ENCODE measurements at places on chromosomes 1 and 21. TPM values are rescaled to one million over a fixed set of nuclear protein-coding genes. Genes with fewer than 3 reads are reported as not detected.

LAMB3 gene
- total RNA-seq, result 3.3 TPM

KIF21B gene
- 2.7 TPM for total RNA-seq

CCDC24 gene
- 1.9 TPM for total RNA-seq

SPRR3 gene
- not detected for total RNA-seq

VCAM1 gene
- total RNA-seq, result 10.4 TPM

All from thoracic aorta endothelial cell (primary cell).